ENCODE measurements at places on chromosomes 7 and 10. TPM values are rescaled to one million over a fixed set of nuclear protein-coding genes. Genes with fewer than 3 reads are reported as not detected.

GRCh38 chr7:32427769-32428291 lies 62.4 kb downstream of the LSM5 start:
- no peak overlapping the region for H3K27ac ChIP-seq
- no peaks in the 10 kb centered on the region for H3K27me3 ChIP-seq
- H3K36me3 ChIP-seq, result no peaks in the 10 kb centered on the region
- DNase-seq, result peak; percentile 25
- no peak overlapping the region for H3K4me3 ChIP-seq

GRCh38 chr10:13354783-13355182 lies 6.7 kb upstream of the SEPHS1 start:
- H3K4me1 ChIP-seq, result peaks cover 4% of the 10 kb centered on the region
- no peak for DNase-seq
- H3K4me3 ChIP-seq, result no peak overlapping the region
- H3K36me3 ChIP-seq, result no peaks in the 10 kb centered on the region

GRCh38 chr10:113320987-113321386 lies 231.9 kb upstream of the HABP2 start:
- DNase-seq, result no peak
- no peak overlapping the region for H3K27ac ChIP-seq
- no peaks in the 10 kb centered on the region for H3K36me3 ChIP-seq
- no peaks in the 10 kb centered on the region for H3K4me1 ChIP-seq
- H3K27me3 ChIP-seq, result no peaks in the 10 kb centered on the region

The MAD1L1 gene
- 36.6 TPM for total RNA-seq

The LOXL4 gene
- total RNA-seq, result 8.2 TPM

The TIMM23 gene
- 35.1 TPM for total RNA-seq

GRCh38 chr10:90458571-90458970 lies 399.3 kb downstream of the HTR7 start:
- H3K4me1 ChIP-seq, result no peaks in the 10 kb centered on the region
- H3K27me3 ChIP-seq, result no peaks in the 10 kb centered on the region
- H3K4me3 ChIP-seq, result no peak overlapping the region
- H3K36me3 ChIP-seq, result no peaks in the 10 kb centered on the region
- no peak for DNase-seq

DNA sequence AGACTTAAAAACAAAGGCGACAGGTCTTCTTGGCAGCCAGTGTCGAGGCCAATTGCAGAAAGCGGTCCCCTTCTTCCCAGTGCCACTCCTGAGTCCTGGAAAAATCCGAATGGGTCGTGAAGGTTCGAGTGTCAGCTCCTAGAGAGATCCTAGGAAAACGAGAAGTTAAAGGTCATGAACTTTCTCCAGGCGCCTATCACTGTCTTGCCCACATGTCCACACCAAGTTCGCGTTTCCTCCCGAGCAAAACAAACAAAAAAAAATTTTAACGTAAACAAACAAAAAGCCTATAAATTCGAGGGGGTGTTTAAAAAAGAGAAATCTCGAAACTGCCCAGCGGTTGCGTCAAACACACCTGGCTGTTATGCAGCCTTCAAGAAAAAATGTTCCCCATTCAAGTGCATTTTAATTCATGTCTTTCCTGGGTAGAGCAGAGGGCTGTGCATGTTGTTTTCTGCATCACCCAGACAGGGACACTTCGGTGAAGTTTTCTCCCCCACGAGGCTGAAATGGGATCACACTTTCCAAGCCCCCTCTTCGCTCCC lies 1.5 kb downstream of the ARHGAP21 start:
- no peaks in the 10 kb centered on the region for H3K27me3 ChIP-seq
- no peaks in the 10 kb centered on the region for H3K36me3 ChIP-seq
- DNase-seq, result no peak
- H3K27ac ChIP-seq, result peak overlapping the region; percentile 98
- peaks cover 8% of the 10 kb centered on the region for H3K4me1 ChIP-seq

DNA sequence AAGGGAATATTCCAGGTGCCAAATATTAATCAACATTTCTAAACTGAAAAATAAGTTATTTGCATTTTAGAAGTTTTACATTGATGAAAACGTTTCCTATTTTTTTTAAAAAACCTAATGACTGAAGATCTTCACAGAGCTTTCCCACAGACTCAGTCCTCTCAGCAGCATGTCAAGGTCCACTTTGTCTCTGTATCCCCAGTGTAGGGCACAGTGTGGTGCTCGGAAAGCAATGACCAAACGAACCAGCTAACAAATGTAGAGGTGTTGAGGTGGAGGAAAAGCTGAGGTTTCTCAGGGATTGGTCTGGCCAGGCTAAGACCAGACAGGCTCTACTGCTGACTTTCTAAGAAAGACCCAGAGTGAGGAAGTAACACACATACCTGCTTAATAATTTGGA lies 202.2 kb upstream of the CDCA7L start:
- no peak for DNase-seq
- H3K4me3 ChIP-seq, result no peak overlapping the region
- no peaks in the 10 kb centered on the region for H3K27me3 ChIP-seq
- H3K27ac ChIP-seq, result no peak overlapping the region
- H3K36me3 ChIP-seq, result no peaks in the 10 kb centered on the region

DNA sequence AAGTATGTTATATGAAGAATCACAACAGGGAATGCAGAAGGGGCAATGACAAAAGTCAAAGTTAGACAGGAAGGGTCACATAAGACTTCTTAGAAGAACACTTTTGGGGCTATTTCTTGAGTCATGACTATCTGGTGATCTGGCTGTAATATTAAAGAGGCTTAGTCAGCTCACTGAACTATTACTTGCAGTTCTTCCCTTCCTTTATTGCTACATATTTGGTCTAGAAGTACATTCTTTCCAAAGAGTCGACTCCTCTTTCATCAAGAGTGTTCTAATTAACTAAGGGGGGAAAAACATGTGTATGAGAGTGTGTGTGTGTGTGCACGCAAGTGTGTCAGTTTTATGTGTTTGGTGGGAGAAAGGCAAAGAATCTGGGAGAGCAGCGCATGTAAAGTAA lies 247.3 kb upstream of the LRRTM3 start:
- no peak overlapping the region for H3K4me3 ChIP-seq
- H3K36me3 ChIP-seq, result no peaks in the 10 kb centered on the region
- H3K27ac ChIP-seq, result no peak overlapping the region
- H3K4me1 ChIP-seq, result no peaks in the 10 kb centered on the region
- H3K27me3 ChIP-seq, result no peaks in the 10 kb centered on the region

The AVPI1 gene
- total RNA-seq, result 81.7 TPM

The UCMA gene
- not detected for total RNA-seq

- H3K4me1 ChIP-seq, result no peaks in the 10 kb centered on the region
- no peak overlapping the region for H3K4me3 ChIP-seq
- H3K27ac ChIP-seq, result no peak overlapping the region
- H3K27me3 ChIP-seq, result no peaks in the 10 kb centered on the region
Observed at GRCh38 chr10:11386044-11386443, 225.4 kb downstream of the USP6NL start.
